ENCODE measurements at places on chromosomes 12 and 14.
A peak's percentile ranks its signal among the peaks of the same experiment; 100 is the strongest.

GRCh38 chr12:108596854-108597558, 878 bp downstream of the TMEM119 start:
- no peak for DNase-seq

DNA sequence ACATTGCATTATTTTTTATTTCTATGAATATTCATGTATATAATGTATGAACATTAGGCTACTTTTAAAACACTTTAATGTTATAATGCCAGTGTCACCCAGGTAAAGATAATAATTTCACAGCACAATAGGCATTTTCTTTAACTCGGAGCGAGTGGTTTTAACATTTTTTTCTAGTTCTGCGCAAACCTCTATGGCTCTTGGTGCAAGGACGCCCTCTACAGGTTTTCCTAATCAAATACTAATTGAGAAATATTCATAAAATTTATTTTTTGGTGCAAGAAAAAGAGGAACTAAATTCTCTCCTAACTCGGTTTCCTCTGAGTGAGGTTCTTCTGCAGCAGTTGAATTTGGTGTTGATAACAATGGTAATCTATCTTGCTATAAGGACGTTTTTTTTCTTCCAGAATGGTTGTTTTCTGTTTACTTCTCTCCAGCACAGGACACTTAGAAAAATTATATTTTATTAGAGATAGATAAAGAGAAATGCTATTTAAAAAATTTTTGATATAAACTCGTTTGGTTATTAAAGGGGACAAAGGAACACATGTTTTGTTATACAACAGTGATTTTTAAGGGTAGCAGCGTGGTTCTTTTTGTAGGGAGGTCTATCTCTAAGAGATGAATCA, 2.4 kb upstream of the WIF1 start:
- no peak for DNase-seq

- no peak for DNase-seq
These were observed 32.4 kb upstream of the ULK1 start for GRCh38 chr12:131862084-131862441.

DNA sequence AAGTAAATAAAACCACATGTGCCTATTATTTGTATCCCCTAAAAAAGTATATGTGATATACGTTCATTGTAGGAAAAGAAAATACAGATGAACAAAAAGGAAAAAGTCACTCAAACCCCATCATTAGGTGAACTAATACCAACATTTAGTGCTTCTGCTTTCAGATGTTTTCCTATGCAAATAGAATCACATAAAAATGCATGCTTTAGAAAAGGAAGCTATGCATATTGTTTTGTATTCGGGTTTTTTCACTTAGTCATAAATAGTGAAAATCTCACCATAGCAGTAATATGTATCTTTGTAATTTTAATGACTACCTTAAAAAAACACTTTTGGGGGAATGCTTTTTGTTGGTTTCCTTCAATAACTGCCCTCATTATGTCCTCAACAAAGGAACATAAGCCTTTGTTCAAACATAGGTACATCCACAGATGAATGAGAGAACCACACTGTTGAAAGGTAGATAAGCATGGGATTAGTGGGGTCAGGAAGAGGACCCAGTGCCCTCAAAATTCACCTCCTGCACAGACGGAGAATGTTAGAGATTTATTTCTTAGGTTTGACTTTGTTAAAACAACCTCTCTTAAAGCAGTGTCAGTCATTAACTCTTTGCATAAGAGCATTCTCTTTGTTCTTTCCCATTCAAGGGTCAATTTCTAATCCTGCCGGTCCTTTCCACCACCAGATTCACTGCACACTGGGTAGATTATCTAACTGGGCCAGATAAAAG, 6.5 kb downstream of the AMDHD1 start:
- no peak for DNase-seq

DNA sequence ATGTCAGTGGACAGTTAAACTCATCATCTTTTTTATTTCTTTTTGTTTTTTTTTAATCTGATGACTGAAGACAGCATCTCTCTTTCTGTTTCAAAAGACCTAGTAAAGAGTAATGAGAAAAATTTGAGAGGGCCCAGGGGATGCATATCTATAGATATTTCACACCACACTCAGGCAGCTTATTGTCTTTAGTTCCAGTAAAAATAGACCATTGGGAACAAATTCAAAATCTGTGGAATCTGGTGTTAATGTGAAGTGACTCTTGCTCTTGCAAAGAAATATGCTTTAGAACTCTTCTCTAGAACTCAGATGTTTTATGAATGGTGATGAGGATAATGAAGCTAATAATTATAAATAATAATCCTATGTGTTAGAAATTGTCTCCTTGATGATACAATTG, 214.5 kb upstream of the ATP2B1 start:
- no peak for DNase-seq

DNA sequence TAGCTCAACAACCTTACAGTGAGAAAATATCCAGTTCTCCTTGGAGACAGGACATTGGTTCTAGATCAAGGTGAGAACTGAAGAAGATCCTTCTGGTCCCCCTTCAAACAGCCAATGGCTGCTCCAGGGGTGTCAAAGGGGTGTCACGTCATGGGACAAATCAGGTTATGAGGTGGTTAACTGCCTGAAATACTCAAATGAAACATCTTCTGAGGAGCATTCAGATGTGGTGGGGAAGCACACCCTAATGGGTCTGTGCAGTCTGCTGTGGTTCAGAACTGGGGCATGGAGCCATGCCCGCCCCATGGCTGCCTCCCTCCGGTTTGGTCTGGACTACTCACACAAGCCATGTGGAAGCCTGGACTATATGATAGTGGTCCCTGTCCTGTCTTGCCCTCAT, 52.4 kb upstream of the PARP11 start:
- DNase-seq, result no peak

- no peak for DNase-seq
These were observed 93.9 kb downstream of the NKX2-1 start for GRCh38 chr14:36426113-36426512.

- DNase-seq, result no peak
These were observed 72.8 kb upstream of the IFNG-AS1 start for GRCh38 chr12:67916266-67916970.

GRCh38 chr12:6218347-6218925, 18.2 kb downstream of the CD9 start:
- no peak for DNase-seq

- DNase-seq, result no peak
These were observed 16.1 kb upstream of the PLEKHG6 start for GRCh38 chr12:6294156-6295093.

GRCh38 chr12:67540920-67541624, 107.5 kb upstream of the DYRK2 start:
- DNase-seq, result no peak

- peak; percentile 2 for DNase-seq
These were observed 80.0 kb upstream of the DBX2 start for GRCh38 chr12:45130881-45131281.
